ENCODE measurements at places on chromosomes 6 and 20. TPM values are rescaled to one million over a fixed set of nuclear protein-coding genes. Genes with fewer than 3 reads are reported as not detected.

DNA sequence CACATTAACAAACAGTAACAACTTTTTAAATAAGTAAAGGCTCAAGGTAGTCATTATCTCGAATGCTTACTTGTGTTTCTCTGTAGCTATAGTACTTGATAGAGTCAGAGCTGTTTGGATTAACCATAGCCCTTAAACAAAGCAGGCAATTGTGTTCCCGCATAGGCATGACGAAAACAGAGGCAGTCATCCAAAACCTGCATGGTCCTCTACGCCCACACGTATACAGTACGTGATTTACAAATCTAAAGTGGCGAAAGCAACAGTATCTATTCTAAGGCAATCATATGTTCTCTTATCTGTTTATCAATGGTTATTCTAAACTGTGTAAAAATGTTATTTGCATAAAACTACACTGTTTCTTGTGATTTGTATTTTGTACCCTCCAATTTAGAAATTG lies 31.8 kb downstream of the HFE start:
- DNase-seq: no peak

BCAS4 gene
- total RNA-seq: 1.9 TPM

GRCh38 chr6:20447157-20447556 lies 45.5 kb downstream of the E2F3 start:
- no peak for DNase-seq

DNA sequence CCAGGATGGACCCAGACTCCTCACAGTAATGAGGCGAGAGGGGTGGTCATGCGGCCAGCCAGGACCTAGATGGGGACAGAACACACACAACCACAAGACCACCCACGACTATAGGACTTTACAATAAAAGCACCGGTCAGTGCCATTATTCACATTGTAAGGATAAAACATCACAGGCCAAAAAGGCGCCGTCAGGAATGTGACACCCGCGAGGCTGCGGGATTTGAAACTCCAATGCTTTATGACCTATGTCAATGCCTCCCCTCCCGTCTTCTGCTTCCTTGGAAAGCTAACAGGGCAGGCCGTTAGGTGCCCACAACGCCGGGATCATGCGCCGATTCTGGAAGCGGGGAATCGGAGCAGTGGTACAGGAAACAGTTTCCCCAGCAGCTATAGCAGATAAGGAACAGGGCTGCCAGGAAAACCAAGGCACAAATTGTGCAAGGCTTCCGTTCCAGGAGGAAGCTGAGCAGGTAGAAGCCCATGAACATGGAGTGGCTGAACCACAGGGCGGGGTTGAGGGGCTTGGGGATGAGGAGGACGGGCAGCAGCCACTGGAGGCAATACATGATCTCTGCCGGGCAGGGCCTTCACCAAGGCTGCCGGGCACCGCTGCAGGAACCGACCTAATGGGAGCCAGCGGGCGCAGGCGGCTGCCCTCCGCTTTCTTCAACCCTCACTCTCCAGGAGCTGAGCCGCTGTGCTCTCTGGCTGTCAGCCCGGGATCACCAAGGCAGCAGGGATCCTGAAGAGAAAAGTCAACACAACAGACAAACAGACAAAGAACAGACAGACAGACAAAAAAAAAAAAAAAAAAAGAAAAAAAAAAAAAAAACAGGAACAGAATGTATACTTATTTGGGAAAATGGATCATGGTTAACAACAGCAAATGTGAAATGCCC lies 2.2 kb upstream of the NNAT start:
- DNase-seq: no peak

- no peak for DNase-seq
Measured at GRCh38 chr20:64131406-64131805, 24.0 kb upstream of the NPBWR2 start.

TNF gene
- 0.58 TPM for total RNA-seq

DEFB113 gene
- not detected for total RNA-seq

CTCFL gene
- 0.16 TPM for total RNA-seq

GRCh38 chr20:48919882-48920526 lies 1.5 kb upstream of the ARFGEF2 start:
- DNase-seq: no peak

PRDM1 gene
- 5.5 TPM for total RNA-seq

DNA sequence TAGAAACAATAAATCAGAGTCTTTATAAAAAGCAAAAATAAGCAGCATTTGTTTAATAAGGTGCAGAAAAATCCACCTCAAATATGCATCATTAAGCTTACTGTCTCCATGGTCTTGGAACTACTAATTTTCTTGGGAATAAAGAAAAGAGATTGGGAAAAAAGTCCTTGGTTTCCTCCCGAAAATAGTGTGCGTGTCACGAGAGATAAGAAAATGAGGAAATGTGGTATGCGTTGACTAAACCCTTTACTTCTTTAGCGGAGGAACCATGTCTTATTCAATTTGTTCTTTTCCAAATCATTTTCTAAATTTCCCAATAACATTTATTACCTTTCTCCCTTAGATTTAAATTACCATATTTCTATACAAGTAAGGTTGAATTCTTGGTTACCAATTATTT lies 54.1 kb upstream of the HBS1L start:
- DNase-seq: no peak

GRCh38 chr20:22940350-22940749 lies 94.8 kb upstream of the SSTR4 start:
- no peak for DNase-seq

RSPO3 gene
- total RNA-seq: 0.14 TPM

HLA-DPA1 gene
- total RNA-seq: 8.7 TPM

ASIP gene
- not detected for total RNA-seq

GRCh38 chr6:9961646-9962045 lies 453.2 kb downstream of the TFAP2A start:
- no peak for DNase-seq

GRCh38 chr20:44916586-44916985 lies 6.7 kb downstream of the PABPC1L start:
- no peak for DNase-seq

- no peak for DNase-seq
Measured at GRCh38 chr20:41394081-41394480, 27.5 kb upstream of the EMILIN3 start.
